ENCODE measurements at places on chromosomes 16 and 17. TPM values are rescaled to one million over a fixed set of nuclear protein-coding genes. Genes with fewer than 3 reads are reported as not detected.

- DNase-seq: no peak
Observed at GRCh38 chr17:21679256-21680146, 12.8 kb upstream of the KCNJ18 start.

DNA sequence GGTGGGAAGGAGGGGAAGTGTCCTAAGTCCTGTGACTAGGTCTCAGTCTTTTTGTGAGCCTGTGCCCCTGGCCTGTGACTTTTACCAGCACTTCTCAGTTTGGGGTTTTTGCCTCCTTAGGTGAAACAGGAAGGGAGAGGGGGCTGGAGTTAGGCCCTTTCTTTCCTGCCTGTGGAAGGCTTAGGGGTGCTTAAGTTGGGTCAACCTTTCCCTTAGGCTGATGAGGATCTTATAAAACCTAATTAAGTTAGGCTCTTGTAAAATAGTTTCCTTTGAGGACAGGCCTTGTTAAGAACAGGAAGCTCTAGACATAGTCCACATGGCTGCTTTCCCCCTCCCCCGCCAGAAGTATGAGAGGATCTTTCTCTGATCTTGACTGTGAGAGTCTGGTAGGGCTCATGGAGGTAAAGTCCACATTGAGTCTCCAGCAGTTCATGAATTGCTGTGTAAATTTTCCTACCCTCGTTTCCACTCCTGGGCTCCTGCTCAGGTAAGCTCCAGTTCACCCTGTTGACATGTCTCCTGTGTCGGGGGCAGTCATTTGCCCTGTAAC, 17.0 kb upstream of the DNASE1 start:
- no peak for DNase-seq

- DNase-seq: peak; percentile 5
Observed at GRCh38 chr16:84782846-84783245, 36.9 kb upstream of the CRISPLD2 start.

DNA sequence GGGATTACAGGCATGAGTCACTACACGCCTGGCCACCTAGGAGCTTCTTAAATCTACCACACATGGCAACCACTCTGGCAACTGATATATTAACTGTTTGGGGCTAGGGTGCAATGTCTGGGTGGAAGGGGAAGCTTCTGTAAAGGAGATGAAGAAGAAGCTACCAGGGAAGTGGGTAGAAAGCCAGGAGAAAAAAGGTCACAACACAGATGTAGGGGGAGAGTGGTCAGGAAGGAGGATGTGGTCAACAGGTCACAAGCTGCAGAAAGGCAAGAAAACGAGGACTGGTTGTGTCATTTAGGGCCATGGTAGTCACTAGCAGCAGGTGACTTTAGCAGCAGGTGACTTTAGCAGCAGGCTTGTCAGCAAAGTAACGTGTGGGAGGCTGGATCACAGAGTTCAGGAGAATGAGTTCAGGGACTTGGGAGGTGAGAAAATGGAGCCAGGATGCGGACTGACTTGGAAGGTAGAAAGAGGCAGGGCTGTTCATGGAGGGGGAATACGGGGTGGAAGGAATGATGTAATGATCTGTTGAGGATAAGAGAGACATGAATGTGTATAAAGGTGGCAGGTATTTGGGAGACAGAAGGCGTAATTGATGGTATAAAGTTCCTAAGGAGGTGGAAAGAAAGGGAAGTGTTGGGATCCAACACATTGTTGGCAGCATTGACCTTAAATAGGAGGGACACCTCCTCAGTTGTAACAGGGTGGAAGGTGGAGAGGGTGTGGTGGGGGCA, 16.3 kb upstream of the WFIKKN2 start:
- no peak for DNase-seq

The KRT31 gene
- total RNA-seq: not detected

The ARL5C gene
- 0.58 TPM for total RNA-seq

The FOXN1 gene
- not detected for total RNA-seq

Data from PC-3 (cell line).